ENCODE measurements at places on chromosomes 13 and 19. TPM values are rescaled to one million over a fixed set of nuclear protein-coding genes. Genes with fewer than 3 reads are reported as not detected.

- no peak for DNase-seq
Observed at GRCh38 chr19:34364462-34364829, 550 bp upstream of the GPI start.

Gene TSKS
- not detected for total RNA-seq

Gene EXOC3L2
- total RNA-seq = 9.3 TPM

- no peak for DNase-seq
Observed at GRCh38 chr13:52775511-52775910, 35.9 kb upstream of the CNMD start.

Gene PRSS57
- not detected for total RNA-seq

GRCh38 chr13:37416291-37417059 is 182.1 kb downstream of the POSTN start:
- no peak for DNase-seq

DNA sequence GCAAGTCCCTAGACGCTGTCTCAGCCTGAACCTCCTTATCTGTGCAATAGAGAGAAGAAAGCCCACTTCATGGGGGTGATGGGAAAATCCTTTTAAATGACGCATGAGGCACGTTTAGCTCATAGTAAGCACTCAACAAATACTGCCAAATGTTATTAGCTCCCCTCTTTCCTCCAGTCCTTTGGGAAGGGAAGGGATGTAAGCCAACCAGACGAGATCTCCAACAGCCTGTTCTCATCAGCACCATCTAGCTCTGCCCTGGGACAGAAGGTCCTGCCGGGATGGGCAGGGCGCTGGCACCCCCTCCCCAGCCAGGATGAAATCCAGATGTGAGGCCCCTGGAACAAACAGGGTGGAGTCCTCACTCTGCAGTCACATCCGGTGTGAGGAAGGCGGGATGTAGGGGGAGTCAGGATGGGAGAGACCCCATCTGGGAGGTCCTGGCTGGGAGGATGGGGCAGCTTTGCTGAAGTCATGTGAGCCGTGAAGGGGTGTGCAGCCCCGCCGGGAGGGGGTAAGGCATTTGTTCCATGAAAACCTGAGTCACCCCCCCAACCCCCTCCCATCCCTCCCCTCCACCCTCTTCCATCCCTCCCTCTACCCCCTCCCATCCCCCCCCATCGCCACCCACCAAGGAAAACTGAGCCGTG is 4.6 kb downstream of the S1PR2 start:
- DNase-seq = no peak

DNA sequence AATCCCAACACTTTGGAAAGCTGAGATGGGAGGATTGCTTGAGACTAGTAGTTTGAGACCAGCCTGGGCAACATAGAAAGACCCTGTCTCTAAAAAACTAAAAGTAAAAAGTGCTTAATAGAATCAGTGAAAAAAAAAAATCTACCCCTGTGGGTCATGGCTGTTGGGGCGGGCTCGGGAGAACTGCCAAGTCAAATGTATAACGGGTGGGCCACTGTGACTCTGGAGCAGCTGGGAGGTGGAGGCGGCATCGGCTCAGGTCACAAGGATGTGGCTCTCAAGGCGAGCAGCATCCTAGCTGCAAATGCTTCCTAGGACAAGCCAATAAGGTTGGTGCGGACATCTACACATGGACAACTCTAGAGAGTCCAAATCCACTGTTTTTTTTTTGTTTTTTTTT is 30.9 kb downstream of the C19orf47 start:
- DNase-seq = no peak

DNA sequence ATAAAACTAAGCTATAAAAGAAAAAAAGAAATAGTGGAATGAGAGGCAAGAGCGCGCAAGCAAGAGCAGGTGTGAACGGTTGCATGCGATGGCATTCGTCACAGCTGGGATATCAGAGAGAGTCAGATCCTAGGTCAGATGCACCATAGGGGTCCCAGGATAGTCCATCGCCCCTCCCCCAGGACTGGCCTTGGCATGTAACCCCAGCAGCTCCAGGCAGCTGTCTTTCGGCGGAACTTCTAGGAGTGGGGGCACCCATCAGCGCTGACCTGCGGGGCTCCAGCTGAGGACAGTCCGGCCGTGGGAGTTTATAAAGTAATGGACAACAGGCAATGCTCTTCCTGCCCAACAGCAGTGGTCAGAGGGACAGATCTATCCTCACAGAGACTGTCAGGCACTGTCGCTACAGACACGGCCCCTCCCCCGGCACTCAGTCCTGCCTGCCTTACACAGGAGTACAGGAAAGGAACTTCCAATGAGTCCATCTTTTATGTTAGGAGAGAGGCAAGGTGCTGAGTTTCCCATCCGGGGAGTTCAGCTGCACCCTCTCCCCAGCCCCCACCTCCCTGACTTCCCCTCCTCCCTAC is 1.4 kb downstream of the SIAH3 start:
- DNase-seq = no peak

Gene MAP4K1
- not detected for total RNA-seq

DNA sequence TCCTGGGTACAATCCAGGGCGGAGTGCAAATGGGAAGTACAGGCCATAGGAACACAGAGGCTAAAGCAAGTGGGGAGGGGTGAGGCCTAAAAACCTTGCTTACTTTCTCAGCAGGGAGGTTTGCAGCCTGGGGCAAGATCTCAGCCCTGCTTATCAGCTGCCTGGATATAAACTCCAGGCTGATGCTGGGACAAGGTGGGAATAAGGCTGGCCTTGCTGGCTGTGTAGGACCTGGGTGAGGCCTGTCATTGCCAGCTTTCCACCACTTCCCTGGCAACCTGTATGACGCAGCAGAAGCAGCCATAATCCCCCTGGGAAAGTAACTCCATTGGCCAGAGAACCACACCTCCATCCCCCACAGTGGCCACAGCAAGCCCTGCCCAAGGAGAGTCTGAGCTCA is 279.1 kb upstream of the ATXN8OS start:
- no peak for DNase-seq

DNA sequence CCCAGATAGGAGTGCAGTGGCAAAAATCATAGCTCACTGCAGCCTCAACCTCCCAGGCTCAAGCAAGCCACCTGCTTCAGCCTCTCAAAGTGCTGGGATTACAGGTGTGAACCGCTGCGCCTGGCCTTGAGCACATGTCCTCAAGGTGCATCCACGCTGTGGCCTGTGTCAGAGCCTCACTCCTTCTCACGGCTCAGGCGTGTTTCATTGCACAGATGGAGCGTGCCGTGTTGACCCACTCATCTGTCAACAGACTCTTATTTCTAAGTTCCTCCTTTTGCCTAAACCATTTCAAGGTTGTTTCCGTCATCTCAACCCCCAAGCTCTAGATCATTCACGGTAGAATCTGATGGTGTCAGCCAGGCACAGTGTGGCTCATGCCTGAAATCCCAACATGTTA is 28.2 kb downstream of the ATP8B3 start:
- DNase-seq = no peak

DNA sequence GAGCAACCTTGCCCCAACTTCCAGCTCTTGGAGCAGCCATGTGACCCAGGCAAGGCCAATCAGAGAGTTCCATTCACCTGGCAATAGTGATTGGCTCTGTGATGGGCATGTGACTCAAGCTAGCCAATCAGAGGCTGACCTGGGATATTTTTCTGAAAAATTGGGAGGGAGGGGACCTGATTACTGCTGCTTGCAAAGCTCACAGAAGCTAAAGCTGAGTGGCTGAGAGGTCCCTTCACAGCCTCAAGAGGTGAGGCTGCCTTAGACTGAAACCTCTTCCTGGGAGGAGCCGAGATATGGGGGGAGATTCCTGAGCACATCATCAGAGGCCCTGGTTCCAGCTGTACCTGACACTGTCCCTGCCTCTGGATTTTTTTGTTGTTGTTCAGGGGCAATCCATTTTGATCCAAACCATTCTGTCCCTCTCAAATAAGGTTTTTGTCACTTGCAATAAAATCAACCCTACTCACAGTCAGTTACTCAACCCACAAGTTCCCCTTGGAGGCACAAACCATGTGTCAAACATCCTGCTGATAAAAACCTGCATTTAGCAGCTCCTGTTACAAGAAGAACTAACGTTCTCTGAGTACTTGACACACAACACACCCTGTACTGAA is 4.8 kb downstream of the CIB3 start:
- DNase-seq = no peak

- DNase-seq = no peak
Observed at GRCh38 chr19:50590191-50590590, 22.0 kb upstream of the LRRC4B start.

GRCh38 chr13:71260246-71260645 is 606.8 kb downstream of the DACH1 start:
- DNase-seq = peak; percentile 55

Gene LILRB5
- total RNA-seq = not detected

Gene CD37
- not detected for total RNA-seq

GRCh38 chr13:97231118-97231828 is 9.1 kb downstream of the MBNL2 start:
- DNase-seq = no peak

GRCh38 chr19:15426485-15427349 is 7.9 kb upstream of the AKAP8L start:
- DNase-seq = no peak

Gene DGKH
- 36.3 TPM for total RNA-seq

Gene ERICH6B
- not detected for total RNA-seq

Gene CLEC4G
- total RNA-seq = not detected

- no peak for DNase-seq
Observed at GRCh38 chr19:41323430-41324125, 13.6 kb downstream of the CCDC97 start.

- no peak for DNase-seq
Observed at GRCh38 chr19:17314007-17314593, 4.7 kb downstream of the DDA1 start.

Gene CYP2B6
- not detected for total RNA-seq

GRCh38 chr19:17711851-17712250 is 7.4 kb upstream of the MAP1S start:
- no peak for DNase-seq

Gene PCDH17
- 3.0 TPM for total RNA-seq

- DNase-seq = no peak
Observed at GRCh38 chr13:21011378-21011777, 50.0 kb downstream of the LATS2 start.

Gene SIGLEC5
- 0.93 TPM for total RNA-seq

DNA sequence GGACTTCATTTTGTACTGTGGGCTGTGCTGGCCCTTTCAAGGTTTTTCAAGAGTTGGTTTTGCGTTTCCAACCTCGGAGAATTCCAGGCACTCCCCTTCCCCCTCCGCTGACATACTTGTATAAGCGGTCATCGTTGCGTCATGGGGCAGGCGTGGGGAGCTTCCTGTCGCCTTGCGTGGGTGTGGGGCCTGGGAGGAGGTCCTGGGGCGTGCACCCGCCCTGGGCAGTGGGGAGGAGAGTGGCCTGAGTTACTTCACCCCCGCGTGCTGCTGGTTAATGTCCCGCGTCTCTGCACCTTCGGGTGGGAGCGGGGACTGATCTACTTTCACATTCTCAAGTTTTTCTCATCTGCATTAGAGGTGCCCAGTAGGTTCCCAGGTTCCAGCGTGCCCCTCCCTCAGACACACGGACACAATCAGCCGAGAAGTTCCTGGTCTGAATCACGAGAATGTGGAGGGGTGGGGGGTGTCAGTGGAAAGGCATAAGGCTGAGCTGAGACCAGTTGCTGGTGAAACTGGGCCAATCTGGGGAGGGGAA is 4.1 kb downstream of the IER2 start:
- DNase-seq = no peak

DNA sequence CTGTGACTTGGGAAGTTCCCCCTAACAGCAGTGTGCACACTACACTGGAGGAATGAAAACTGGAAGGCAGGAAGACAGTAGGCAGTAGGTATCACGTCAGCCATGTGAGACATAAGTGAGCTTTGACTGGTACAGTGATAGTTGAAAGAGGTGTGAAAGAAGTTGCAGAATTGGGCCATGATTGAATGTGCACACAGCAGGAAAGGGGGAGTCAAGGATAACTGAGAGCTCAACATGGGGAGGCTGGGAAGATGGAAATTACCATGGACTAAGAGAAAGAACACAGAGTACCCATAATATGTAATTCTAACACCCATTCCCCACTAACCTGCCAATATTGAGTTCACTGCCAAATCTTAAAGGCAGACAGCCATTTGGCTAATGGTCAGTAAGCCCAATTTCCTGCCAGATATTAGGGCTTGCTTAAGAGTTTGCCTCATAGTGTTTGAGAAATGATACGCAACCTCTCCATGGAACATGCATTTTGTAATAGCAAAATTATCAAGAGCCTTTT is 321.7 kb downstream of the DCT start:
- no peak for DNase-seq

Gene LRG1
- 2.3 TPM for total RNA-seq

Gene ZNF878
- total RNA-seq = 0.64 TPM

DNA sequence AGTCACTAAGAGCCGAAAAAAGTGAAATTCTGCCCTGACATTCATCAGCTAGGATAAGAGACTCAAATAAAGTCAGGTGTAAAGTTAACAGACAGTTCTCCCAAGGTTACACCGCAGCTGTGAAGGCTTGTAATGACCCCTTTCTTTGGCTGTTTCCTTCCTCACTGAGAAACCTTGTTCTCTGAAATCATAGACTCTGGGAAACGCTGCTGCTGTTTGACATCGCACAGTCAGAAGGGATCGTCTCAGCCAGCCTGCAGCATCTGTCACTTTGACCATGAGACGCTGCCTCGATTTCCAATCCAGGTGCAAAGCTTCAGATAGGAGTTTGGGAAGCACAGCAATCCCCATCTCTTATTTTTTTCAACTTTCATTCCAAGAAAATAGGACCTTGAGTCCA is 678 bp downstream of the BCAT2 start:
- no peak for DNase-seq

DNA sequence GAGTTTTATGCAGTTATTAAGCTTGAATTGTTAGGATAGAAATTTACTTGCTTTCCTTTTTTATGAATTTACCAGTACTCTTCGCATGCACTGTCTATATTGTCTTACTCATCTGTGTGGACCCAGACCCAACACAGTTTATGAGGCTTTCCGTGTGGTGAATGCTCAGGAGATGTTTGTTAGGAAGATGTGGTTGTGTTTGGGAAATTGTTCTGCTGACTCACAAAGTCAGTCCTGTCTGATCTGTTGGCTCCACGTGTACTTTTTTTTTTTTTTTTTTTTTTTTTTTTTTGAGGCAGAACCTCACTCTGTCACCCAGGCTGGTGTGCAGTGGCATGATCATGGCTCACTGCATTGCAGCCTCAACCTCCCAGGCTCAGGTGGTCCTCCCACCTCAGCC is 532.5 kb downstream of the LMO7 start:
- DNase-seq = no peak

DNA sequence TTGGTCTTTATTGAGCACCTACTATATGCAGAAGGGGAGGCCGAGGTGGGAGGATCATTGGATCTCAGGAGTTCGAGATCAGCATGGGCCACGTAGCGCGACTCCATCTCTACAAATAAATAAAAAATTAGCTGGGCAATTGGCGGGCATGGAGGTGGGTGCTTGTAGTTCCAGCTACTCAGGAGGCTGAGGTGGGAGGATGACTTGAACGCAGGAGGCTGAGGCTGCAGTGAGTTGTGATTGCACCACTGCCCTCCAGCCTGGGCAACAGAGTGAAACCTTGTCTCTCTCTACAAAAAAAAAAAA is 3.8 kb downstream of the CFD start:
- no peak for DNase-seq
